Stimulated activated CD8-positive, alpha-beta memory T cell treated with anti-CD3 and anti-CD28 coated beads, Interleukin-15, amount 100 ng/mL, for 1 hour (primary cell): ENCODE measurements at places on chromosomes 1 and 21.
A peak's percentile ranks its signal among the peaks of the same experiment; 100 is the strongest.

- DNase-seq, result no peak
These were observed 164.5 kb upstream of the BEND5 start for GRCh38 chr1:48940962-48941732.

GRCh38 chr1:191306916-191307315 is 829.3 kb upstream of the BRINP3 start:
- DNase-seq, result no peak

- no peak for DNase-seq
These were observed 230.7 kb downstream of the RPS6KC1 start for GRCh38 chr1:213281640-213282301.

DNA sequence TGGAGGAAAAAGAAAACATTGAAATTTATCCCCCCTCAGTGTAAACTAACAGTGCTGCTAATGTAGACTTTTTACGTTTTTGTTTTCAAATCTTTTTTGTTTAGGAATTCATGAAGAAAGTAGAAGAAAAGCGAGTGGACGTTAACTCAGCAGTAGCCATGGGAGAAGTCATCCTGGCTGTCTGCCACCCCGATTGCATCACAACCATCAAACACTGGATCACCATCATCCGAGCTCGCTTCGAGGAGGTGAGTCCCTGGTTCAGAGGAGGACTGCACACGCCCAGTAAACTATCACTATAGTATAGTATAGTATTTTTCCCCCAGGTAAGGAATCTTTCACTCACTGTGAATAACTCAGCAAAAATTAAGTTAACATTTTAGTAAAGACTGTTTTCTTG is 37.8 kb upstream of the BMP8A start:
- no peak for DNase-seq

DNA sequence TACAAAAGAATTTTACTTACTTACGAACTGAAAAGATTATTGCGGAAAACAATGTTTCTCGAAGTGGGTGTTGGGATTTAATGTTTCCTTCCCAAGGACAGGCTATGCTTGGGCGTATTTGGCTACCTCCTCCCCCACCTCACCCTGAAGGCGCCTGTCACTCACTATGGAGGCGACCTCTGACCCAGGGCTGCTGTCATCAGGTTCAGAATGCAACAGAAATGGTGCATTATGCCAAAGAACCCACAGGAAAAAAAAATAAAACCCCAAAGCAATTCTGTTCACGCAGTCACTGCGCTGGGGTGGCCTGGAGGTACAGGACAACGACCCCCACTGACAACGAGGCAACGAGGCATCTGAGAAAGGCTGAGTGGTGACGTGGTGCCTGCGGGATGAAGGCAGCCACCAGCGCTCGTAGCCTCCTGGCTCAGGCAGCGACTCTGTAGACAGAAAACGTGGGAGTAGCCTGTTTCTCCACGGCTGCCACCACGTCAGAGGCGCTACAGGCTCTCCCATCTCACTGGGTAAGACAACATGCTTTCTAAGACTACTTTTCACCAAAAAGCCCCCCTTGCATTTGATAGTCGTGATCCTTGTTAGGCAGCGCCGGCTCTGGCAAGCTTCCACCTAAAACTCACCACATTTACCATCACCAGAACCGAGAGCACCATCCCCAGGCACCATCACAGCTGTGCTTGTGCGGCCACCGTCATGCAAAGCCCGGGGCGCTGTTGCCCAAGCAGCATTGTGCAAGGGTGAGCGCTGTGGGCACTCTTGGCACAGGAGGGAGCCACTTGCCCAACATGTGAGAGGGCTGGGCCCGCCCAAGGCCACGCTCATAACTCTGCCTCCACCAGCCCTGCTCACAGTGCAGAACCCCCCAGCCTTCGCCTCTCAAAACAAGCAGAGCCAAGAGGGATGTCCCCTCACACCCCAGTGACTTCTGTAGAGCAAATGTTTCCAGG is 14.3 kb downstream of the NADK start:
- DNase-seq, result no peak

- DNase-seq, result peak; percentile 15
These were observed 40.5 kb downstream of the PATJ start for GRCh38 chr1:61782771-61783170.

- no peak for DNase-seq
These were observed 6.2 kb downstream of the SMIM1 start for GRCh38 chr1:3778590-3779264.

DNA sequence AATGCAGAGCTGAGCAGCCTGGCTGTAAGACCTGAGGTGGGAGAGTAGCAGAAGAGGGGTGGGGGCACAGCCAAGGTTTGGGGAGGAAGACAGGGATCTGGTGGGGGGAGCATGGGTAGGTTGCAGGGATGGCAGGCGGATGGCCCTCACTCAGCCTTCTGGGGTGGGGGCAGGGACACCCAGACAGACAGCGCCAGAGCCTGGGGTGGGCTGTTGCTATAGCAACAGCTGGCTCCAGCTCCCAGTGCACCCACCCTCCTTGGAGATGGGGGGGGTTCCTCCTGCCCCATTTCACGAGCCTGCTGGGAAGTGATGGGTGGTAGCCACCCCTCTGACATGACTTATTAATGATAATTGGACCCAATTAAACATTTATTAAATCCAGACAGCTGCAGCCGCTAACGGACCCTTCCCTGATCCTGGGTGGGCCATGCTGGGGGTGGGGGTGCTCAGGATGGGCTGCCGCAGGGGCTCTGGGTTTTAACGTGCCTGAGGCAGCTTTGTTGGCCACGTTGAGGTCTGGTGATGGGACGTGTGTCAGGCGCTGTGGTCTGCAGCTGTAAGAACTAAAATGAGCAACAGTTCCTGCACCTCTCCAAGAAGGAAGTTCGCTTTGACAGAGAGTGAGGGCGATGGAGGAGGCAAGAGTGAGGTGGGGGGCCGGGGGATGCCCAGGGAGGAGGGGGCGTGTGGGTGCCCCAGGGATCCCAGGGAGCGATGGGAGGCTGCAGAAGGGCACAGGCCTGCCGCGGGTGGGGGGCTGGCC is 19.4 kb downstream of the AGRN start:
- no peak for DNase-seq

GRCh38 chr1:220203816-220204215 is 68.4 kb downstream of the RAB3GAP2 start:
- no peak for DNase-seq

- no peak for DNase-seq
These were observed 320.8 kb upstream of the USP24 start for GRCh38 chr1:55535724-55536544.

GRCh38 chr1:226461087-226461486 is 53.2 kb upstream of the PARP1 start:
- DNase-seq, result no peak

GRCh38 chr1:116916533-116917445 is 7.1 kb downstream of the PTGFRN start:
- DNase-seq, result no peak

DNA sequence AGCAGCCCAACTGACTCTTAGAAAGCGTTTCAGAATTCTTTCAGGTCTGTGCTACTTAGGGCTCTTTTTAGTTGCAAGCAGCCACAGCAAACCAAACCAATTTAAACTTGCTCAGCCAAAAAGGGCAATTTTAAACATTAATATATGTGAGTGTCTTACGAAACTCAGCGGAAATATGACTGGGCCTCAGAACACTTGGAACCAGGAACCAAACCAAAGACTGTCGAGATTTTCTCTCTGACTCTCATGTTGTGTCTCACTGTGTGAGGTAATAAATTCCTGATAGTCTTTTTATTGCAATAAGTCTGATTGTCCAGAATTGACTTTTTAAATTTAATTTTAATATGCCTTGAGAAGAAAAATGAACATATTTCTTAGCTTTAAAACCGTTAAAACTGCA is 122.3 kb downstream of the SYF2 start:
- no peak for DNase-seq

GRCh38 chr1:147821883-147822282 is 61.5 kb upstream of the GJA5 start:
- no peak for DNase-seq

GRCh38 chr1:221840511-221841243 is 98.8 kb upstream of the DUSP10 start:
- DNase-seq, result no peak

- DNase-seq, result no peak
These were observed 14.5 kb upstream of the IKBKE start for GRCh38 chr1:206455666-206456344.

DNA sequence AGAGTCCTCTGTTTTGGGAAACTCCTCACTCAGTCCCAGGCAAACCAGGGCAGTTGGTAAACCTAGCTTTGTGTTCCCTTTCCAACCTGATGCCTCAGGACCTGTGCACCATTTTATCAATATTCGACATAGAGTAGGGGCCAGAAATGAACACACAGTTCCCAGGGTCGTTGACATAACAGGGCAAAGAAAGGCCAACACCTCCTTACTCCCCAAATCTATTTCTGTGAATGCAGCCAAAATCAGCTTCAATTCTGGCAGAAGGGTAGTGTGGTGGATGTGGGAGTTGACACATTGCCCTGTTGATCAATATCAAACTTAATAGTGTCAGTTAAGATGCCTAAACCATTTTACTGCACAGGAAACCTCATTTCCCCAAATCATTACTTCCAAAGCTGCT is 104.6 kb upstream of the SPATA6 start:
- no peak for DNase-seq

DNA sequence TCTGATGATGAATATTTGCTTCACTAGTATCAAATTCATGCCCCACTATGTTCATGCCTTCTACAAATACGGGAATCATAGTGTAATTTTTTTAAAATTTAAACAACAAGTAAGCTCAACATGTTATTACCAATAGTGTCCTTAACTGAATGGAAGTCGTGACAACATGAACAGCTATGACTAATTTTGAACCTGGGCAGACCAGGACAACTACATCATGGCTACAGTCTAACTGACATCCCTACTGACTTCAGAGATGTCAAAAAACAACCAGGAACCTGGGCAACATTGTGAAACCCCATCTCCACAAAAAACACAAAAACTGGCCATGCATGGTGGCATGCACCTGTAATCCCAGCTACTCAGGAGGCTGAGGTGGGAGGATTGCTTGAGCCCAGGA is 33.5 kb upstream of the RAP1A start:
- DNase-seq, result no peak
